Activated B cell treated with CpG ODN at 0.5 μM for 24 hours (primary cell): ENCODE measurements at places on chromosomes 2 and 18.
A peak's percentile ranks its signal among the peaks of the same experiment; 100 is the strongest.

- peaks cover 17% of the 10 kb centered on the region for H3K4me1 ChIP-seq
- H3K36me3 ChIP-seq: peaks cover 61% of the 10 kb centered on the region
- DNase-seq: no peak
- H3K4me3 ChIP-seq: no peak overlapping the region
- H3K27me3 ChIP-seq: no peaks in the 10 kb centered on the region
Measured at GRCh38 chr2:127768775-127769479, 42.0 kb downstream of the WDR33 start.

GRCh38 chr2:31998731-31999383 lies 12.0 kb downstream of the MEMO1 start:
- H3K36me3 ChIP-seq: peaks cover 2% of the 10 kb centered on the region
- peaks cover 58% of the 10 kb centered on the region for H3K4me1 ChIP-seq
- H3K4me3 ChIP-seq: no peak overlapping the region
- no peak for DNase-seq
- no peak overlapping the region for H3K27ac ChIP-seq

DNA sequence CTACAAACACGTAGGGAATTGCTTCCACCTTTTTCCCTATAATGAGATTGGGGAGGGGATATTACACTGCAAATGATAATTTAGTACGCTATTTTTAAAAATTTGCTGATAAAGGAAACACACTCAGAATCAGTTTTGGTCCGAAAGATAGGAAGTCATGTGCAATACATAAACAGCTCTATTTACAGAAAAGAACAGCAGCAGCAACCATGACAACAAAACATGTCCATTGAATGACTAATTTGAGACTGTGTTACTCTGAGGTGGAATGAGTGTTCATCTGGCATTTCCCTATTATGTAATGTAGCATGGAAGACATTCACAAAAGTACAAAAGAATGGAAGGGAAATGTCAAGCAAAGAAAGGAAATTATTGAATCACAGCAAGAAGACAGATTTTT lies 337.2 kb downstream of the NBAS start:
- DNase-seq: no peak
- H3K36me3 ChIP-seq: peaks cover 46% of the 10 kb centered on the region
- no peak overlapping the region for H3K27ac ChIP-seq
- no peaks in the 10 kb centered on the region for H3K4me1 ChIP-seq
- no peaks in the 10 kb centered on the region for H3K27me3 ChIP-seq

DNA sequence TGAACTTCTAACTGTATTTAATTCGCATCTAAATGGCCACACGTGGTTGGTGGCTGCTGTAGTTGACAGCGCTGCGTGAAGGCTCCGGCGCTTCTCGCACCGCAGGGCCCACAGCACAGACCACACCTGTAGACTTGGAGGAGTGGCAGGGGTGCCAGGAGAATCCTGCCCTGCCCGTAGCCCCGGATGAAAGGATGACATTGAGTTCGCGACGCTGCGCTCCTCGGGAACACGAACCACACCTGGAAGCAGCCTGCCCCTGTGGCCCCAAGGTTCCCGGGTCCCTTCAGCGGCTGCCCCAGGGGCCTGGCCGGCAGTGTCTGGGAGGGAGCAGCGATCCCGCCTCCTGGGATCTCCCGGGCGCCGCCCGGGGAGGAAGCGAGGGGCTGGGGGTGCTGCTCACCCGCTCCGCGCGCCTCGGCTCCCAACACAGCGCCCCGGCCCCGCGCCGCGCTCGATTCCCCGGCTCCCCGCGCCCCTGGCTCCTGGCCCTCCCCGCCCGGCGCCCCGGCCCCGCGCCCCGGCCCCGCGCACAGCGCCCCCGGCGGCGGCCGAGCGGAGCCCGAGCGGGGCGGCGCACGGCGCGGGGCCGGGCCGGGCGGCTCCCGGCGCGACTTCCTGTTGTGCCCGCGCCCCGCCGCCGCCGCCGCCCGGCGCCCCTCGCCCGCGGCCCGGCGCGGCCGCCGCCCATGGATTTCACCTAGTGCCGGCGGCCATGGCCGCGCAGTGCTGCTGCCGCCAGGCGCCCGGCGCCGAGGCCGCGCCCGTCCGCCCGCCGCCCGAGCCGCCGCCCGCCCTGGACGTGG lies at the start of gene RNPEPL1:
Gene RNPEPL1, plus strand, starts transcription at position 613 of the 806 bp plus-strand sequence. Its CDS starts 103 bp downstream, at position 716.
- peaks cover 70% of the 10 kb centered on the region for H3K4me1 ChIP-seq
- peak within 1 kb of the TSS; percentile 83 for H3K27ac ChIP-seq
- peak within 1 kb of the TSS; percentile 85 for H3K4me3 ChIP-seq
- peaks cover 21% of the 10 kb centered on the region for H3K36me3 ChIP-seq

DNA sequence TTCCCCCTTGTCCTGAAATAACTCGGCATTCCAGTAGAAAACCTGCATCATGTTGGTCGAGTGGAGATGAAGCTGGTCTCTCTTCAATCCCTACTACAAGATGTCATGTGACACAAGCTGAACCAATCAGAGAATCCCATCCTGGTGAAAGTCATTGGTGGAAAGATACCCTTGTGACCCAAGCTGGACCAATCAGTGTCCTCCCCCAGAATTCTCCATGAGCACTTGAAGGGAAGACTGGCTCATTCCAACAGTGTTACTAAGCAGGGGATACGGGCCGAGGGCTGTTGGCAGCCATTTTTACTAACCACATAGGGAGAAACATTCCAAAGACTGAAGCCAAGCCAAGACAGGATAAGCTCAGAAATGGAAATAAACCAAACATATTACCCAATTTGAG lies 298.3 kb downstream of the ICOS start:
- H3K4me3 ChIP-seq: no peak overlapping the region
- no peaks in the 10 kb centered on the region for H3K27me3 ChIP-seq
- no peaks in the 10 kb centered on the region for H3K36me3 ChIP-seq
- DNase-seq: no peak

- no peaks in the 10 kb centered on the region for H3K27me3 ChIP-seq
- no peaks in the 10 kb centered on the region for H3K4me1 ChIP-seq
- no peaks in the 10 kb centered on the region for H3K36me3 ChIP-seq
- DNase-seq: no peak
- H3K4me3 ChIP-seq: no peak overlapping the region
- H3K27ac ChIP-seq: no peak overlapping the region
Measured at GRCh38 chr2:139721411-139721995, 941.3 kb upstream of the NXPH2 start.

DNA sequence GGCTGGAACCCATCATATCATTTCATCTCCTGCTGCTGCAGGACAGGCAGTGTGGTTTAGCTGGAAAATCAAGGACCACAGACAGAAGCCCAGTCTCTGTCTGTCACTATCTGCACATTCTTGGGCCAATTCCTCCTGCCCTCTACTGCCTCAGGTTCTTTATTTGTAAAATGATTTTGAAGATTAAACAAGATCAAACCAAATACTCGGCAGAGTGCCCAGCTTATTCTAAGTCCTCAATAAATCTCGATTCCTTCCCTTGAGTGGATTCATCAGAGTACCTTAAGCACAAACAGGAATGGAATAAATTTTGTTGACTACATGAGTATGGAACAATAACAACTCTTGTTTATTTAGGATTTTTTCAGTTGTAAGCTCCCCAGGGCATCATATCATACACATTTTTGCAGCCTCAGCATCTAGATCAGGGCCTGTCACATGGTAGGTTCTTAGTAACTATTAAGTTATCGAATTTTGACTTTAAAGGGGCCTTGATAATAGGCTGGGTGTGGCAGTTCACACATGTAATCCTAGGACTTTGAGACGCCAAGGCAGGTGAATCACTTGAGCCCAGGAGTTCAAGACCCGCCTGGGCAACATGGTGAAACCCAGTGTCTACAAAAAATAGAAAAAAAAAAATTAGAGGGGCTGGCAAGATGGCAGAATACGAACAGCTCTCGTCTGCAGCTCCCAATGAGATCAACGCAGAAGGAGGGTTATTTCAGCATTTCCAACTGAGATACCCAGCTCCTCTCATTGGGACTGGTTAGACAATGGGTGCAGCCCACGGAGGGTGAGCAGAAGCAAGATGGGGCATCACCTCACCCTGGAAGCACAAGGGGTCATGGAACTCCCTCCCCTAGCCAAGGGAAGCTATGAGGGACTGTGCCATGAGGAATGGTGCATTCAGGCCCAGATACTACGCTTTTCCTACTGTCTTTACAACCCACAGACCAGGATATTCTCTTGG lies 11.1 kb downstream of the RHOB start:
- no peaks in the 10 kb centered on the region for H3K36me3 ChIP-seq
- H3K4me1 ChIP-seq: no peaks in the 10 kb centered on the region
- no peak overlapping the region for H3K4me3 ChIP-seq
- H3K27ac ChIP-seq: no peak overlapping the region
- peaks cover 33% of the 10 kb centered on the region for H3K27me3 ChIP-seq

GRCh38 chr2:60259781-60260180 lies 293.7 kb downstream of the BCL11A start:
- no peaks in the 10 kb centered on the region for H3K27me3 ChIP-seq
- H3K4me1 ChIP-seq: peaks cover 4% of the 10 kb centered on the region
- H3K36me3 ChIP-seq: no peaks in the 10 kb centered on the region

GRCh38 chr2:28408764-28409599 lies 16.3 kb downstream of the FOSL2 start:
- DNase-seq: no peak
- peaks cover 50% of the 10 kb centered on the region for H3K36me3 ChIP-seq
- no peak overlapping the region for H3K27ac ChIP-seq
- no peaks in the 10 kb centered on the region for H3K27me3 ChIP-seq

DNA sequence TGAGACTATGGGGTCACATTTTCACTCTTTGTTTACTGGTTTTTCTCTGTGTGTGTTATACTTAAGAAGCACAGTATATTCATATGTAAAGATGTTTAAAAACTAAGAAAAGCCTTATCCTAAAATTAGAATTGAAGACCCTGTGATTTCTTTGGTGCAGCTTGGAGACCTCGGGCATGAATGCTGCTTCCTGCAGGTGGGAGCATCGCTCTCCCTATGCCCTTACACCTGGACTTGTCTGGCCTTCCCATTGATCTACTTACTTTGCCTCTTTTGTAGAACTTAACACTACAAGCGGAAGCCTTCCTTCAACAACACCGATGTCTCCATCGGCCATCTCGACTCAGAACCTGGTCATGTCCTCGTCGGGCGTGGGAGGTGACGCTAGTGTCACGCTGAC lies 114.5 kb downstream of the ZNF236 start:
- H3K4me3 ChIP-seq: no peak overlapping the region
- no peak overlapping the region for H3K27ac ChIP-seq
- H3K36me3 ChIP-seq: peaks cover 67% of the 10 kb centered on the region
- no peaks in the 10 kb centered on the region for H3K27me3 ChIP-seq

DNA sequence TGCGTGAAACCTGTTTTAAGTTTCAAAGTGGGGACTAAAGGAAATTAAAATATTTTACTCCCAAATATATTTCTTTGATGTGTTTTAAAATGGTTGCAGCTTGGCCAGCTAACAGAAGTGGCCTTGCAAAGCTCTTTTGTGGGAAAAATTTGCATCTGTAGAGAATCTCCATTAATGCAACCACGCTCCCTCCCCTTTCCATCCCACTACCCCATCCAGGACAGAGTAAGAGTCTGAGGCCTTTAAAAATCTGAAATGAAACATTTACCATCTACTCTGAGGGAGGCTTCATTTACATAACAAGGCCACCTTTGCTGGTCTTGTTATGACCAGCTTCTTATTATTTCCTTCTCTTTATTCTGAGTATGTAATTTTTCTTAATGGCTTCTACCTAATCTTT lies 63.5 kb downstream of the STAT4 start:
- no peaks in the 10 kb centered on the region for H3K4me1 ChIP-seq
- no peaks in the 10 kb centered on the region for H3K36me3 ChIP-seq
- DNase-seq: no peak
- H3K4me3 ChIP-seq: no peak overlapping the region
- H3K27ac ChIP-seq: no peak overlapping the region
- H3K27me3 ChIP-seq: peaks cover 10% of the 10 kb centered on the region

DNA sequence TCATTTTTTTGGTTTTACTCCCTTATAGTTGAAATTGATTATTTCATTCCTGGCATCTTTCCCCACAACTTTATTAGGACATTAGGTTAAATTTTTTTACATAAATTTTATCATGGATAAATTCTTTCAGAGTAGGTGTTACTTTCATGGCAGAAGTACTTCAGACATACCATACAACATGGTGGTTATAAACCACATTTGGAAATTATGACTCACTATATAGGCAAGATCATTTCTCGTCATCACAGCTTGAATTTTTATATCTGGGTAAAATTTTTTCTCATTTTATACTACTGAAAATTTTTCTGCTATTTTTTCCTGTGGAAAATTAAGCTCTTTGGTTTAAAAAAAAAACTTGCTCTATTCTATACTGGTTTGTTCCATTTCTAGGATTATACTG lies 111.9 kb upstream of the COL5A2 start:
- no peak overlapping the region for H3K4me3 ChIP-seq
- H3K27ac ChIP-seq: no peak overlapping the region
- no peaks in the 10 kb centered on the region for H3K36me3 ChIP-seq
- no peaks in the 10 kb centered on the region for H3K4me1 ChIP-seq

DNA sequence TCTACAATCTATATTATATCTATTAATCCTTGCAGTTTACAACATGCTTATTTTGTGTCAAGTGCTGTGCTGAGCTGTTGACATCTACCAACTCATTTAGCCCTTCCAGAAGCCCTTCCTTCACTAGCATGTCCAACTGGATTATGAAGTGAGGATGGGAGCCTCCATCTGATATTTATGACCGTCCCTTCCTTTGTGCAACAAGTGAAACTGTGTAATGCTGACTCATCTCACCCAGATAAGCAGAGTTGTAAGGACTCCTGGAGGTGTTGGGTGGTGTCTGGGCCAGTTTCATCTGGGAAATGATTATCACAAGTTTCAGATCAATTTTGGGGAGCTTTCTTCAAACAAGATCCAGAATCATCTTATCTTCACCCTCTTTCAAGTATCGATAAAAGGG lies 156.6 kb upstream of the ETAA1 start:
- no peaks in the 10 kb centered on the region for H3K27me3 ChIP-seq
- no peak overlapping the region for H3K4me3 ChIP-seq
- H3K36me3 ChIP-seq: no peaks in the 10 kb centered on the region
- no peak overlapping the region for H3K27ac ChIP-seq
